ENCODE measurements at places on chromosomes 2 and 18.
A peak's percentile ranks its signal among the peaks of the same experiment; 100 is the strongest.

- DNase-seq, result peak; percentile 59
Measured at GRCh38 chr18:40159141-40160017, 1795.7 kb upstream of the PIK3C3 start.

- DNase-seq, result no peak
Measured at GRCh38 chr18:446941-447560, 53.5 kb downstream of the COLEC12 start.

GRCh38 chr2:121363632-121364420 lies 78.8 kb upstream of the TFCP2L1 start:
- no peak for DNase-seq

GRCh38 chr2:100197631-100198153 lies 55.3 kb upstream of the AFF3 start:
- no peak for DNase-seq

GRCh38 chr2:111120253-111121027 lies at the start of gene BCL2L11:
BCL2L11 (plus strand) TSS chr2:111120914; CDS start chr2:111123746, 2,832 bp downstream.
- peak; percentile 90 for DNase-seq

DNA sequence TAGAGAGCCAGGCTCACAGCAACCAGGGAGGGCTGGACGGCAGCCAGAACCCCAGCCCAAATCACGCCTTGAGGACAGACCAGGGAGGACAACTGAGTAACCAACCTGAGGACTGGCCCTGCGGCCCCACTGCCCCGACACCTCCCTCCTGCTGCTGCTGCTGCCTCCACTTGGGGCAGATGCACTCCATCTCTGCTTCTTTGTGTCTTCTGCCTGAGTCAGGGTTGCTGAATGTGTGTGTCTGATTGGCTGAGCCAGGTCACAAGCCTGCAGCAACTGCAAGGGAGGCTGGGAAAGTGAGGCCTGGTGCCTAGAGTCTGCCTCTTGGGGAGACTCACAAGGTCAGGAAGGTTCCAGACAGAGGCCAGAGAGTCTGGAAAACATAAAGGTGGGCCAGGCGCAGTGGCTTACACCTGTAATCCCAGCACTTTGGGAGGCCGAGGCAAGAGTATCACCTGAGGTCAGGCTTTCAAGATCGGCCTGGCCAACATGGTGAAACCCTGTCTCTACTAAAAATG lies 83.4 kb downstream of the ZFP36L2 start:
- DNase-seq, result no peak

- DNase-seq, result no peak
Measured at GRCh38 chr2:224753743-224754540, 37.8 kb upstream of the CCDC195 start.

GRCh38 chr2:54459037-54459441 lies 2.9 kb downstream of the SPTBN1 start:
- DNase-seq, result no peak

DNA sequence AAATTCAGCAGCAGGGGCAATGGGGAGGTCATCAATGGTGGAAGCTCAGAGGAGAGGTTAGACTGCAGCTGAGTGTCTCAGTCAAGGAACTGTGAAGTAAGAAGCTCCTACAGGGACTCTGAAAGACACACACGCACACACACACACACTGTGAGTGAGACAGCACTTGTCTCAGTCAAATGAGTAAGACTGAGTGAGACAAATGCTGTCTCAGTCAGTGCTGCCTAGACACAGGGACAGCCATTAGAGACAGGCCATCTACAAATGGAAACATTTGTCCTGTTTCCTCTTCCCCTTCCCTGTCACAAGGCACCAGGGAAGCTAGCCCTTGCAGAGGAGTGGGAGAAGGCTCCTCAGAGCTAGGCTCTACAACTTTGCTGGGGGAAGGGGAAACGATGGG lies 577.4 kb upstream of the GCFC2 start:
- no peak for DNase-seq

DNA sequence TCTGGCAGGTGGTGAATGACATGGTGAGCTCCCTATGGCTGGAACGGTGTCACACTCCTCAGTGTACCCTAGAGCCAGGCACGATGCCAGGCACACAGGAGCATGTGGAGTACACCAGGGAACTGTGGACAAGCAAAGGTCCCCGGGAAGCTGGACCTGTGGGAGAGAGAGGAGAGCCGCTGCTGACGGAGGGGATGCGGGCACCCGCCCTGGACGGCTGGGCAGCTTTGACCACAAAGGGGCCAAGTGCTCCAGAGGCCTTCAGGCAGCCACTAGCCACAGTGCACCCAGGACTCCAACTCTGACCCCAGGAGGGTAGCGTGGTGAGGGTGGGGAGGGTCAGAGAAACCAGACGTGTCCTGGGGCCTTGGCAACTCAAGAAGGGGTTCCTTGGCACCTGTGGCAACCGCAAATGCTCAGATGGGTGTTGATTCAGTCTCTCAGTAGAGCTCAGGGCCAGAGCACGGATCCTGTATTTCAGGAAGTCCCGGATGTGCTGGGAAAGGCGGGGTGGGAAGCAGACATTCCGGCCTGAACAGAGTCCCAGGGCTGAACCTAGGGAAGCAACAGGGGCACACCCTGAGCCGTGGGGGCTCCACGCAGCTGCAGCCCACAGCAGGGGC lies 2.3 kb upstream of the MAB21L4 start:
- no peak for DNase-seq

DNA sequence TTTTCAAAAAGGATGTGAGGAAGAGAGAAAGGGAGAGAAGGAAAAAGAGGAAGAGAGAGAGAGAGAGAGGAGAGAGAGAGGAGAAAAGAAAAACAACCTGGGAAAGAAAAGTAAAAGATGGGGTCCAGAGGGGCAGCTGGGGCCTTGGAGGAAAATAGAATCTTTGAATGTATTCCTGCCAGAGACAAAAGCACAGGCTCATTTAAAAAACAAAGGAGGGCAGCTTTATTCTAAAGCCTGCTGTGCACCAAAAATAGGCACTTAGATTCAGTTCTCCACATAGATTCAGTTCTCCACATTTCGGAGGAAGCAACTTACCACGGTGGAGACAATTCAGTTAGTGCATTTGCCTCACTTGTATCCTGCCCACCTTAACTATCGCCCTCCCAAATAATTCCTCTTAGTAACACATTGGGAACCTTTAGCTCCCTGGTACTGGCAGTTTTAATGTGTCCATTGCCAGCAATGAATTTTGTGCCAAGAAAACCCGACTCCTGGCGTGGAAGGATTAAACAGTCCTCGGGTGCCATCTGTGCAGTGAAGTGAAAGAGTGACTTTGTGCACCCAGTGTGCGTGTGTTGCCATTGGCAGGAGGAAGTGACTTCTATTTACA lies 71.3 kb downstream of the DPP4 start:
- DNase-seq, result no peak

DNA sequence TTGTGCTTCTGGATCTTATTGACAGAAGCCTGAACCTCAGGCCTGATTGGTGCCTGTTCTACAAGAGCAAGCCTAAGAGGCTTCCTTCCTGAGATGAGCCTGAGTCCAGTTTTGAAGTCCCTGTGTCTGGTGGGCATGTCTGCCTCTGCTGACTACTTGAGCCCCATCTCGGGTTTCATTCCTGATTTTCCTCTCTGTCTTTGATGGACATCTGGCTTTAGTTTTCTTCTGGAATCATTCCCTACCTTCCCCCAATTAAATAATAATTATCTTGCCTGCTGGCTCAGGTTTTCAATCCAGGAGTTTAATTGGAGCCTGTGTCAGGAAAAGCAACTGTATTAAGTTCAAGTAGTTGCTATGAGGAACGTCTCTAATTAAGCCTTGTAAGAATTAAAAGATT lies 135.5 kb upstream of the MC4R start:
- DNase-seq, result peak; percentile 14

DNA sequence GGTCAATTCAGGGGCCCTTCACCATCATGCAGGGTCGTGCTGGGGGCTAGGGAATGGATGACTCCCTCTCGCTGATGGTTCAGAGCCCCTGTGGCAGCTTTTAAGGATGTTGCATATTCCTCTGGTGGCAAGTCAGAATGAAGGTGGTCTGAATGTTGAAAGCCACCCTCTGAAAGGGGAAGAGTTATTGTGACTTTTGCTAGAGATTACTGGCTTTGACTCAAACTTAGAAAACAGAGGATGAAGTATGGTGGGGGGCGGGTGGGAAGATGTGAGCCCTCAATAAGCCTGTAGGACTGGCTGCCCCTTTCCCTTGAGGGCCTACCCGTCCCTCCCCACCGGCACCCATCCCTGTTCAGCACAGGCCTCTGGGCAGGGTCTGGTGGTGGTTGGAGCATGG lies 23.2 kb downstream of the MC2R start:
- DNase-seq, result no peak

DNA sequence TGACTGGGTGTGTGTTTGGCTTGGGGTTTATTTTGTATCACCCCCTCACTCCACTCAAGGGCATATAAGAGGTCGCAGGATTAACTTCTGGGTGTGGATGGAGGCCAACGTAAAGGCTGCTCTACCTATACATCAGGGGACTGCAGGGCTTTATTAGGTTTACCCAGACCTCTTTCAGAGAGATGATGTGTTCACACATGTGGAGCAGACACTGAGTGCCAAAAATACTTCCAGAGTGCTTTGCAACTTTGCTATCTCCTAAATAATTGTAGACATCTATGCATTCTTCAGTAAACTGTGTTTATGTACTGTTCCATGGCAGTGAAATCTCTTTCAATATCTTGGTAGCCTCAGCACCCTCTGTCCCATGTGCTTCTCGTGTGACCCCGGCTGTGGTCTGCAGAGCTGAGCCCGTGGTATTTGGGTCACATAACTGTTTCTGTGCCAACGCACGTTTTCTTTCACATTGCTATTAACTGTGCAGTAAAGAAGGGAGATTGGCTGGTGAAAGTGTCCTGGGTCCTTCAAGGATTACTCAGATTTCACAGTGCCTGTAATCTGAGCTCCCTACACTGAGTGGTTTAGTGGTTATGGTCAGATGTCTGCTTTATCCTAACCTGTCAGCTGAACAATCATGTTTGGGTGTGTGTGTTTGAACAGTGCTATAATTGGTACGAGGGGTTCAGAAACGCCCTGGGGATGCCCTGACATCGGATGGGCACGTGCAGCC lies 208.1 kb downstream of the VAPA start:
- peak; percentile 74 for DNase-seq

- no peak for DNase-seq
Measured at GRCh38 chr2:30948857-30949256, 141.6 kb upstream of the CAPN13 start.

- DNase-seq, result peak; percentile 36
Measured at GRCh38 chr2:42095923-42096408, 48.1 kb downstream of the PKDCC start.

DNA sequence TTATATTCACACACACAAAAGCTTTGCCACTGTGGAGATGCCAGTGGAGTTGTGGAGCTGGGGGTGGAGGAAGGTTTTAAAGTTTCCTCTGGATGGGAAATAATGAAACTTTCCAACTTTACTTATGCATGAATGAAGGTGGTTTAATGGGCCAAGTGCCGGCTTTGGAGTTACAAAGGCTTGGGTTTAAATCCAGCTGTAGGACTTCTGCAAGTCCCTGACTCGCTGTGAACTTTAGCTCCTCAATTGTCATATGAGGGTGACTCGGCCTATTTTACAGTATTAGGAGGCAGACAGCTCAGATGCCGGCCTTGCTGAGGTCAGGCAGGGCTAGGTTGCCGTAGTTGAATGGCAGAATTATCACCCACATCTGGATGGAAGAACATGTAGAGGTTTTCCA lies 415.8 kb upstream of the TRIB2 start:
- DNase-seq, result no peak

DNA sequence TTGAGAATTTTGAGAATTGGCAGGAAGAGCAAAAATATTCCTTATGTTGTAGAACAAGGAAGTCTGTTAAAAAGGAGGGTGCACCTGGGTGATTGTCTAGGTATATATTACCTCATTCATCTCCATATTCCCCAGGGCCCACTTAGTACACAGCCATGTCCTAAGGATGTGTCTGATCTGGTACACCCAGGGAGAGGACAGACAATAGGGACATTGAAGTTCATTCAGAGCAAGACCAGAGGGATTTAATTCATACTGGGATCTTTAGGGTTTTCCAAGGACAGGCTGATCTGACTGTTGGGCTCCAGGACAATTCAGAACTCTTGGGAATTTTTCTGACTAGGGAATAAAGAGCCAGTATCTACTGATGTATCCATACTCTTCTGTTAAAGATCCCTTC lies 112.1 kb downstream of the PHLPP1 start:
- DNase-seq, result peak; percentile 7

GRCh38 chr18:80238651-80239260 lies 8.6 kb downstream of the PARD6G start:
- no peak for DNase-seq

DNA sequence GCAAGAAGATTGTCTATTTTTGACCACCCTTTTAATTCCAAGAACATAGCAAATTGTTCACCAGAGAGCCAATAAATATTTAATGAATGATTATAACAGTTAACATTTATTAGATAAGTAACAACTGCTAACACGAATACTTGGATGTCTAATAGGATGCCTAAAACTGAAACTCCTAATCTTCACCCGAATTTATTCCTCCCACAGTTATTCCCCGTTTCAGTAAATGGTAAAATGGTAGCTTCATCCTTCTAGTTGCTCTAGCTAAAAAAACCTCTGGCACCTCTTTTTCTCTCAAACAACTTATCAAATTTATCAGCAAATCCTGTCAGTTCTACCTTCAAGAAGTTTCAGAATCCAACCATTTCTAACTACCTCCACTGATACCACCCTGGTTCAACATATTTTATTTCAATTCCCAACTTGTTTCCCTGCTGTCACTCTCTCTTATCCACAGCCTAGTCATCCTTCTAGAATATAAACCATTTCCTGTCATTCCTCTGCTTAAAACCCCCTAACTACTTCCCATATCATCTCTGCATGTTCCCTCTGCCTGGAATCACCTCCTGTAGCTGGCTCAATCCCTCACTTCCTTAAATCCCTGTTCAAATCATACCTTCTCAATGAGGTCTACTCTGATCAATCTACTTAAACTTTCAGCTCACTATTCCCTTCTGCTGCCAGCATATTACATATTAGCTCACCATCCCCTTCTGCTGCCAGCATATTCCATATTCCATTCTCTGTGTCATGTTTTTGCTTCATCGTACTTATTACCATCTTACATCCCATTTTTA lies 93.8 kb downstream of the ROCK2 start:
- DNase-seq, result no peak

- no peak for DNase-seq
Measured at GRCh38 chr2:173922760-173923159, 42.4 kb downstream of the SP3 start.

- DNase-seq, result no peak
Measured at GRCh38 chr2:16207611-16208010, 267.3 kb downstream of the MYCN start.

GRCh38 chr2:203626952-203627681 lies 79.3 kb upstream of the CD28 start:
- no peak for DNase-seq

Data from NCI-H1092 (cell line).